ENCODE measurements at places on chromosomes 16 and 17.
A peak's percentile ranks its signal among the peaks of the same experiment; 100 is the strongest.

- no peak for DNase-seq
These were observed 130.4 kb downstream of the SLC39A11 start for GRCh38 chr17:72962106-72962505.

GRCh38 chr16:64417711-64418227, 704.1 kb downstream of the CDH11 start:
- DNase-seq, result no peak

- DNase-seq, result no peak
These were observed 8.5 kb downstream of the TUBG1 start for GRCh38 chr17:42617956-42618431.

GRCh38 chr17:72970797-72971196, 121.7 kb downstream of the SLC39A11 start:
- DNase-seq, result no peak

- DNase-seq, result no peak
These were observed 35.6 kb downstream of the PRKCA start for GRCh38 chr17:66337866-66338485.

DNA sequence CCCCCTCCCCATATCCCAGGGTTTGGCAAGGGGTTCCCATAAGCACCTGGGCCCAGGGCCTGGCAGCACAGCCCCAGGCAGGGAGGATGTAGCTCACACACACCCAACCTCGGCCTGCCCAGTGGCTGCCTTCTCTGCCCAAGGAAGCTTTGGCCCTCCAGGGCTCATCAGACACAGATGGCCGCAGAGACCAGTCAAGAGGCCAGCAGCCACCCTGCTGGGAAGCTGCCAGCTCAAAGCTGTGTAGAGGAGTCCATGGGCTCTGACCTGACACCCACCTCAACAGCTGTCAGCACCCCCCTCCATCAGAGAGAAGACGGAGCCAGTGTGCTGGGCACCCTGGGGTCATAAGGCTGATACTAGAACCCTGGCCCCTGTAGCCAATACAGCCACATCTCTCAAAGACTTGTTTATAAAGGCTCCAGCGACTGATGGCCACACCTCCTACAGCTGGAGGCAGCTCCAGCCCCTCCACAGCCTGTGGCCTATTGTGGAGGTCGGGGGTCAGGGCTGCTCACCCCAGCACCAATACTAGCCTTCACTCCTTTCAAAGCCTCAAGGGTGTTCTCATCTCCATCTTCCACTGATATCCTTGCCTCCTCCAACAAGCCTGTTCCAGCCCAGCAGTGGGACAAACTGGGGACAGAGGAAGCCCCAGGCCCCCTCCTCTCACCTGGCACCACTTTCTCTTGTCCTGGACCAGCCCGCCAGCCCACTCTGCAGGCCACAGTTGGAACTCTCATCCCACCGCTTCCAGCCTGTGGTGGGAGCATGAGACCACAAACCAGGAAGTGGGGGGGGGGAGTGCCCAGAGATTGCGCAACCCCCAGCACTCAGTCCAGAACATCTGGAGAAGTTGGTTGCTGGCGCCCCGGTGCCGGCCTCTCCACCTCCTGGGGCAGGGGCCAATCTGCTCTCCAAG, 2.2 kb upstream of the MPG start:
- no peak for DNase-seq

DNA sequence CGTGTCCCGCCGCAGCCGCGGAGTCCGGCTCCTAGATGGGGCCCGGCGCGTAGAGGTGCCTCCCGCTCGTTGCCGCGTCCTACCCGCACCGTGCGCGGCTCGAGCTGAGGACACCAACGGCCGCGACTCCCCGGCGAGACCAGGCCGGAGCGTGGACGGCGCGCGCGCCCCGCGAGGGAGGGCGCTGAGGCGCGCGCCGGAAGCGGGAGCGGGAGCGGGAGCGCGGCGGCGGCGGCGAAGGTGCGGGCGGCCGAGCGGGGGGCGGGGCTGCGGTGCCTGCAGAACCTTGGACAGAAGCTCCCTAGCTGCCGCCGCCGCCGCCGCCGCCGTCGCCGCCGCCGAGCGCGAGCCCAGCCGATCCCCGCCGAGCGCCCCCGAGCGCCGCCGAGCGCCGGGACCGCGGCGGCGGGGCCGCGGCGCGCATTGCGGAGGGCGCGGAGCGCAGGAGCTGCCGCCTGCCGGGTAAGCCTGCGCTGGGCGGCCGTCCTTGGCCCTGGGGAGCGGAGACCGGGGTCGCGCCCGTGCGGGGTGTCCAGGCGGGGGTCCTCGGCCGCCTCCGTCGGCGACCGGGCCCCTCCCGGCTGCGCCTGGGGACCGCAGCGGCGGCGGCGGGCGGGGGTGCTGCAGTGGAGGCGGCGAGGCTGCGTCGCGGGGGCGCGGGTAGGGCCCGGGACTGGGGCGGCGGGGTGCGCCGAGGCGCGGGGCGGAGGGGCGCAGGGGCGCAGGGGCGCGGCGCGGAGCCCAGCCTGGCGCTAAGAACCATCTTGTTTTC, at the start of gene CDK5R1:
Gene CDK5R1 (plus strand): TSS at position 293 of the 772 bp plus-strand sequence. CDS start 628 bp downstream, outside the sequence.
- peak; percentile 72 for DNase-seq

DNA sequence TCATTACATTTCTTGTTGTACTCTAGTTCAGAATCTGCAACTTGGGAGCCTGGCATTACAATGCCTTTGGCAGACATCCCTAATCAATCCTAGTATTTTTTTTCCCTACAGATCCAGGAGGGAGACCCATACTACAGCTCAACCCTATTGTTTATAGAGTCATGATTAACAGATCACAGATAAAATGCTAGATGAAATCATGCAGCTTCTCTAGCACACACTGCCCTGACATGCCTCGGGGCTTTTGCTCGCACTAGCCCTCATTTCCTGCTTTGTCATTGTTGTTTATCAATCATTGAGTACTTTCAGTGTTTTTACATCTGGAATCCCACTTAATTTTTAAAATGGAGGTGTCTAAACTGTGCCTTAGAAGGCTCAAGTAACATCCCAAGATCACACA, 412.5 kb downstream of the CA10 start:
- no peak for DNase-seq

- DNase-seq, result no peak
These were observed 64.2 kb upstream of the COX10 start for GRCh38 chr17:14004927-14005620.

DNA sequence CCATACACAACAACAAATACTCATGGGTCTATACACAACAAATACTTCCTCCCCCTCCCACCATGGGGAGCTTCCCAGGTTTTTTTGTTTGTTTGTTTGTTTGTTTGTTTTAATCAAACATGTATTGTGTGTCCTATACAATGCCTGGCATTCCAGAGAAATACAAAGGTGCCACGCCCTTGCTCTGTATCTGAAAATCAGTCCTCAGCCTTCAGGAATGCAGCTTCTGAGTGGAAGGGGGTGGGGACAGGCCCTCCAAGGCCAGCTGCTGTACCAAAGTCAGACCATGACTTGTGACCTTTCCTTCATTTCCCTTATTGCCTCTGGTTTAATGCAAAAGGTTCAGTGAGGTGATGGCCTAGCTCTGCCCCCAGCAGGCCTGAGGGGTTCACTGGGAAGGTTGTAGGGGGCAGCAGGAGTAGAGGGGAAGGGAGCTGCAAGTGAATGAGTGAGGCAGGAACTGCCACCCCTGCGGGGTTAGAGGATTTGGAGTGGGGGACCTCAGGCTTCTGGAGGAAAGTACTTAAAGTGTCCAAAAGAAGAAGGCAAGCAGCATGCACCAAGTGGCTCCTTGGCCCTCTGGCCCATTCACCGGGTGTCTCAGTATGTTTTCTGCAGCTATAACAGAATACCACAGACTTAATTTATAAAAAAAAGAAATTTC, 105.2 kb downstream of the CLEC16A start:
- DNase-seq, result no peak

DNA sequence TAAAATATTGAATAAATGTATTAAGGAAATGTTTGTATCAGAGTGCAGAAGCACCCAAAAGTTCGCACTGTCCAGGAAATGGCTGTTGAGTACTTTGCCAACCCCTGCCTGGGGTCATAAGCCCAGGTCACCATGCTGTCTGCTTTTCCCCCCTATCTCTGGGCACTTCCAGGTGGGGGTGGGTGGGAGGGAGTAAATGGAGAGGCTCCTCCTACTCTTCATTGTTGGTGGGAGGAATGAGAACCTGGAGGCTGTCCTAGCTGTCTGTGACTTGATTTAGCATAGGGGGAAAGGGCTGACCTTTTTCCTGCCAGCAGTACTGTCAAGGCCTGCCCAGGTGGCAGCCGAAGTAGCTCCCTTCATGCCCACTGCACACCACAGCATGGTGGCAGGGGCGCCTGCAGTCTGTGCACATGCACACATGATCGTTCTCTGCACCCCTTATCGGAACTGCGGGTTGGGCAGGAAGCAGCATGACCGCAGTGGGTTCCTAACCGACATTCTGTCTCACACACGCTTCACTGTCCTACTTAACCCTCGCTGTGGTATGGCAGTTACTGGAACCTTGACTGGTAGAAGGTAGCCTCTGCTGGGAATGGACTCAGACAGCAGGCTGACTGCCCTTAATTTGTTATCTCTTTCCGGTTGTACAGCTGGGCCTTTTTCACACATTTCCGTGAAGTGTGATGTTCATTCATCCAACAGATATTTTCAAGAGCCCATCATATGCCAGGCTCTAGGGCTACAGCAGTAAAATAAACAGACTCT, 41.5 kb downstream of the LDHD start:
- no peak for DNase-seq

DNA sequence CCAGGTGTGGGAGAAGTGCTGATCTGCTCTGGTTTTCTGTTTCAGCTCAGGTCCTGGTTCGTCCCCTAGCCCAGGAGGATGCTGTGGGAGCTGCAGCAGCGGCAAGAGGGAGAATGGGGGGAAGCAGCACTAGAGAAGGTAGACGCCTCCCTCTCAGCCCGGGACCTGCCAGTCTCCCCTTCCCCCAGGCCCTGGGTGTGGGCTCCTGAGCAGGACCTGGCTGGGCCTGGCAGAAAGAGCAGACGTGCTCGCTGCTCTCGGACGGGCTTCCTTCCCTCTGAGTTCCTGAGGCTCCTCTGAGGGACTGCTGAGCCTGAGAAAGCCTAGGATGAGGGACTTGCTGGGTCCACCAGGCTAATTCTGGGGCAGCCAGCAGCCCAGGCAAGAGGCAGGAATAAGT, 3.1 kb downstream of the PRCD start:
- DNase-seq, result no peak

- no peak for DNase-seq
These were observed 114.0 kb downstream of the FTO start for GRCh38 chr16:53817812-53818550.

DNA sequence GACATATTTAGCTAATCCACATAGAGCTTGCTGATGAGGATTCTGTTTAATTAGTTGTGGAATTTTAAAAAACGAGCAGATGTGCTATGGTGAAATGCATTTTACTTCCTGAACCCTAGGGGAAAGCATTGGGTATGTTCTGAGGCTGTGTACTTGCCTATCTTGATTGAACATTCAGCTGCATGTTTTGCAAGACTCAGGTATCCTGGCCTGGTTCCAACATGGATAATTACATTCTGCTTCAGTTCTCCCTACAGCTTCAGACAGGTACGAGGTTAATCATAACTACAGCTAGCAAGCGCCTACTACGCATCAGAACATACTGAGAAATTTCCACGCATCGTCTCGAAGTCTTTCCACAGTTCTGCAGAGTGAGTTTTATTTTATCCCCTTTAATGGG, 77.0 kb downstream of the HS3ST2 start:
- DNase-seq, result no peak

DNA sequence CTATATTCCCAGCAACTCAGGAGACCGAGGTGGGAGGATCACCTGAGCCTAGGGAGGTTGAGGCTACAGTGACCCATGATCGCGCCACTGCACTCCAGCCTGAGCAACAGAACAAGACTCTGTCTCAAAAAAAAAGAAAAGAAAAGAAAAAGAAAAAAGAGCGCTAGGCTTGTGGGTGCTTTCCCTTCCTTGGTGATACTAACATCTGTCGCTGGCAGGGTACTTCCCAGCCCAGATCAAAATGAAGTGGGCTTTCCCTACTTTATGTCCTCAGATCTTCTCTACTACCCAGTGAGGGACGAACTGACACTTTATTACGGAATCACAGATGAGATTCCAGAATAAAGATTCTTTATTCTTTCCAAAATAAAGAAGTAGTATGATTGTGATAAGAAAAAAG, 103.8 kb upstream of the NOL11 start:
- no peak for DNase-seq

DNA sequence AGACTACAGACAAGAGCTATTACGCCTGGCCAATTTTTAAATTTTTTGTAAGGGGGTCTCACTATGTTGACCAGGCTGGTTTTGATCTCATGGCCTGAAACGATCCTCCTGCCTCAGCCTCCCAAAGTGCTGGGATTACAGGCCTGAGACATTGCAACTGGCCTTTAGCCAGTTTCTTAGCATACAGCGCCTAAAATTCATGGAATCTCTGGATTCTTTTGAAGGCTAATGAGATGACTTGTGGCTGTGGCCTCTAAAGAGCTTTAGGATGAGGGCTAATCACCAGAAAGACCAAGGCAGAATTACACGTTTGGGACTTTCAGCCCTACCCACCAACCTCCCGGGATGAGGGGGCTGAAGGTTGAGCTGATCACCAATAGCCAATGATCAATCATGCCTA, 34.6 kb downstream of the AKAP10 start:
- DNase-seq, result no peak

GRCh38 chr16:54932021-54932660, 1.5 kb downstream of the IRX5 start:
- no peak for DNase-seq

DNA sequence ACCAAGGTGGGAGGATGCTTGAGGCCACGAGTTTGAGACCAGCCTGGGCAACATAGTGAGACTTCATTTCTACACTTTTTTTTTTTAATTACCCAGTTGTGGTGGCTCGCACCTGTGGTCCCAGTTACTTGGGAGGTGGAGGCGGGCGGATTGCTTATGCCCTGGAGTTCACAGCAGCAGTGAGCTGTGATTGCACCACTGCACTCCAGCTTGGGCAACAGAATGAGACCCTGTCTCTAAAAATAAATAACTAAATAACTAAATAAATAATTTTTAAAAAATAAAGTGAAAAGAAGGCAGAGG, 9.3 kb downstream of the DNAI2 start:
- no peak for DNase-seq

GRCh38 chr17:52145476-52145875, 13.0 kb downstream of the CA10 start:
- DNase-seq, result no peak

DNA sequence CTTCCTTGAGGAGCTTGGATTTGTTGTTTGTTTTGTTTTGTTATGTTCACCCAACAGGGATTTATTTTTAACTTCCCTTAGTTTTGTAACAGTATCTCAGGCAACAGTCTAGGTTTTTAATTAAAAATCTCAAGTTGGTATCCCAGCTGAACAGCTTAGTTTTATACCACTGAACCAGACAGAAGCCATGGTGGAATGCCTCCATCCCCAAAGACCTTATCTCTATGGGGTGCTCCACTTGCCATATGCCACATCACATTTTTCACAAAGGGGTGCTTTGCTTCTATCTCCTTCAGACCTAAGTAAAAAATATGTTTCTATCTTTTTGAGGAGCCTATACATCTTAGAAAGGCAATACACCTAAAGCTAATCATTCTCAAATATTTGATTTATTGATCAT, 715.8 kb upstream of the KIF2B start:
- no peak for DNase-seq

DNA sequence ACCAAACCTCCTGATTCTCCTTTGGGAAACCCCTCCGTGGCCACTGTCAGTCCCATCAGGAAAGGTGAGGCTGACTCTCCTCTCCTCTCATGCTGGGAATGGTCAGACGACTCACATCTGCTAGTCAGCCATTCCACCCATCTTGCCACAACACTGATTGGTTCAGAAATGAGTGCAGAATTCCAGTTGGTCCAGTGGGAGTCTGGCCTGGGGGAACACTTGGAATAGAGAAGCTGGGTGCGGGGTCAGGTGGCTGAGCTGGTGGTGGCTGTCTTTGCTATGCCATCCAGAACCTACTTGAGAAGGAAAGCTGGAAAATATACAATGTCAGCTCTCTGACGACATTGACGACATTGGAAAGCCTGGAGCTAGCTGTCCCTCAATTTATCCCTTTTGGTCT, 23.6 kb upstream of the PLLP start:
- no peak for DNase-seq

Measured in HEK293T (cell line).